Caudate nucleus (tissue), 63 donors: ENCODE measurements at places on chromosomes 1 and 21.

GRCh38 chr1:1847061-1847850 is 43.6 kb downstream of the GNB1 start:
- no peak for DNase-seq

- DNase-seq = no peak
These were observed 9.4 kb upstream of the CTBS start for GRCh38 chr1:84583648-84584047.

DNA sequence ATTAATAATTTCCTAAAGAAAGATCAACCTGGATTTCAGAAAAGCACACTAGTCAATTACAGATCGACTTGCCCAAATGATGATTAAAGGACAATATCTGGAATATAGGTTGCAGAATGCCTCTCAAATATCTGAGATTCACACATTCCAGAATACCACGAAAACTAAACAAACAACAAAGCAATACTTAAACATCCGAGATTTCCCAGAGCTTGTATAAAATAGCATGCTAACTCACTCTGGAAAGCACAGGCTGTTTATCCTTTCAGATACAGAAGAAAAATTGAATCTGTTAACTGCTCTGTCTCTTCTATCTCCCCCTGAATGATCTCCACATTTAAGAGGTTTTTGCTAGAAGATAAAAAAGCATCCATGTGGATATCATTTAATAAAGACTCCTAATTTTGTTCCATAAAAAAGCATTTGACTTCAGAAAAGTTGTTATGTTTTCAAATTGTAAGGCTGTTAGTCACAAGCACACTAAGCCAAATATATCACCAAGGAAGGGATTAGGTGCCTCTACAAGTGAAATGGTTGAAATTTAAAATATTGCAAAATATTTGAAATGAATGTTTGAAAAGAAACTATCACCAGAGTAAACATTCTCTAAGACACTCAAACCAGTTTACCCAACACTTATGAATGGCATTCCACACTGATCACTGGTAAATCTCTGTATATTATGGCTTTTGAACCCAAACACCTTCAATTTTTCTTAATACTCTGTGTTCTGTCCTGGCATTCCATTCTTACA is 865.1 kb upstream of the ADAMTS5 start:
- no peak for DNase-seq

- DNase-seq = no peak
These were observed 222.3 kb downstream of the NTNG1 start for GRCh38 chr1:107363154-107363553.

DNA sequence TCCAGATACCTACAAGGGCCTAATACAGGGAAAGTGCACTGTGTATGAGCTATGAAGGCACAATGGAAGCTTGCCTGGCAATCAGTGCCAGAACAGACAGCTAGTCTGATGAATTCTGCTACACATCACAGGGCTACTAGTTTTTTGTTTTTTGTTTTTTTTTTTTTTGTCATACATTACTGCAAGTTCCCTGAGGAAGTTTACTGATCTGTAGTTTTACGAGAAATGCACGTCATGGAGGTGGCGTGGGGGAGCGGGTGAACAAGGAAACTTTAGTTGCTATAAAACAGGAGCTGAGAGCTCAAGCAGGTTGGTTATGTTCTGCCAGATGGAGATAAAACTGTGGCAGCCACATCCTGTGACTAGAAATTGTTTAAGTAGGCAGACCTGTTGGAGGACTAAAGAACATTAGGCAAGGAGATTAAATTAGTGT is 17.7 kb downstream of the PTPRC start:
- DNase-seq = no peak
